ENCODE measurements at places on chromosomes 1 and 21.

GRCh38 chr1:100188617-100189016 is 10.6 kb upstream of the LRRC39 start:
- no peak for DNase-seq

DNA sequence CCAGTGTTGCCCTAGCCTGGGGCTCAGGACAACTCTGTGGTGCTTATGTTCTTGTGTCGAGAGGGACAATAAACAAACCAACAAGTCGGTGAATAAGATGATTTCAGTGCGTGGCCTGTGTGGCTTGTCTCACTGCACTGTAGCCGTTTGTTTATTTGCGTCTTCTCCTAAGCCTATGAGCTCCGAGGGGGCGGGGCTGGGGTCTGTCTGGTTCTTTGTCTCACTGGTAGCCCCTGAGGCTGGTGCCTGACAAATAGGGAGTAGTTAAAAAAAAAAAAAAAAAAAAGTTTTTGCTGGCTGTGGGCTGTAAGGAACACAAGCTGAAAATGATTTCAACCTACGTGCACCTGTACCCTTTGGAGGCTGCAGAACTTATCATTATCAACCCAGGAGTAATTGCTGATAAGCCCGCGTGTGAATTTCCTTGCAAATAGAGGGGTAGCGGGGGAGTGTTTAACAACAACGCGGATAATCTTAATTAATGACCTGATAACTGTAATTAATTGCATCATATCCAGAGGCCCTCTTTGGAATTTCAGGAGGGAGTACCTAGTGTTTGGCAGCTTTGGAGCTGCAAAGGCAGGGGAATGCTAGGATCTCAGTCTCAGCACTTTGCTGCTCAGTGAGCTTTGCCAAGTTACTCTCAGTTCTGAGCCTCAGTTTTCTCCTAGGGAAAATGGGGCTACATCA is 925 bp upstream of the ARHGEF10L start:
- peak; percentile 57 for DNase-seq

DNA sequence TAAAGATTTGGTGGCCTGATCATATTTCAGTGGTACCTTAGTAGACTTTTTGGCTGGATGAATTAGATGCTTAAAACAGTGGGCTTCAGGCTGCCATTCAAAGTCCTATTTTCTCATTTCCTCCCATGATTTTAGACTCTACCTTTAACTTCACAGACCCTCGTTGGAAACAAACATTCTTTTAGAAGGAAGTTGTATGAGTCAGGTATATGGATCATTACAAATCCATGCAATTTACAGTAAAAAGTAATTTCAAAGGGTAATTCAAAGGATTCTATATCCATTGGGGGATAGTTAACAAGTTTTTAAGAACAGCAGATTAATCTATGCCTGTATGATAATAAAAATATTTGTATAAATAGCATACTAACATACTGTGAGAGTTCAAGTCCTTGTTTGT is 216.9 kb upstream of the RRP15 start:
- DNase-seq: no peak

DNA sequence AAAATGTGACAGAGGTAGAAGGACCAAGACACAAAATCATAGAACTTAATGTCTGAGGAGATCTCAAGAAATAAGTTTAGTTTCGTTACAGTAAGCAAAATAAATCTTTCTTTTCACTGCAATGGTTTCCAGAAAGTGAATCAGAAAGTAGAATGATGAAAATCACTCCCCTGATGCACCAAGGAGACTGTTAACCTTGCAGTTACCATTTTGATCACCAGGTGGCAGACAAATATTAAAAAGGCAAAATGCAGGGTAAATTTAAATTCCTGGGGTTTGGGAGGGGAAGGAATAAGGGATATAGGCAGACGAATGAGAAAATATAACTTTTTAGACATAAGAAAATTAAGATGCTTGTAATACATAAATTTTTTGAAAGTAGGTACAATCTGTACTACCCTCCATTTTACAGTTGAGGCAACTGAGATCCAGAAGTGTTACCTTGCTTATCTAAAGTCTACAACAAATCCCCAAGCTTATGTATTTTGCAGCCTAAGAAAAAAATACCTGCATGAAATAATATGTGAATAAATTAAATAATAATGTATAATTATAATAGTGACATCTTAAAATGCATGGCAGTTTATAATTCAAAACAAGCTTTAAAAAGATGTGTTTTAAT is 253.2 kb downstream of the CRB1 start:
- DNase-seq: no peak

DNA sequence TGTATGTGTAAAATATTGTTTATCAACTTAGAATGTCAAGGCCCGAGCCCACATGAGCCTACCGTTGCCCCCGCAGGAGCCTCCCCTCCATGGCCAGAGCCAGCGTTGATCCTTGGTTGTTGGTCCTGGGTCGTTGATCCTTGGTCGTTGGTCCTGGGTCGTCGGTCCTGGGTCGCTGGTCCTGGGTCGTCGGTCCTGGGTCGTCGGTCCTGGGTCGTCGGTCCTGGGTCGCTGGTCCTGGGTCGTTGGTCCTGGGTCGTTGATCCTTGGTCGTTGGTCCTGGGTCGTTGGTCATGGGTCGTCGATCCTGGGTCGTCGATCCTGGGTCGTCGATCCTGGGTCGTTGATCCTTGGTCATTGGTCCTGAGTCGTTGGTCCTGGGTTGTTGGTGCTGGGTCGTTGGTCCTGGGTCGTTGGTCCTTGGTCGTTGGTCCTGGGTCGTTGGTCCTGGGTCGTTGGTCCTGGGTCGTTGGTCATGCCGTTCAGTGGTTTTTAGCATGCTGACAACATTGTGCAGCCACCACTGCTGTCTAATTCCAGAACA is 105.0 kb upstream of the TMEM51 start:
- no peak for DNase-seq

DNA sequence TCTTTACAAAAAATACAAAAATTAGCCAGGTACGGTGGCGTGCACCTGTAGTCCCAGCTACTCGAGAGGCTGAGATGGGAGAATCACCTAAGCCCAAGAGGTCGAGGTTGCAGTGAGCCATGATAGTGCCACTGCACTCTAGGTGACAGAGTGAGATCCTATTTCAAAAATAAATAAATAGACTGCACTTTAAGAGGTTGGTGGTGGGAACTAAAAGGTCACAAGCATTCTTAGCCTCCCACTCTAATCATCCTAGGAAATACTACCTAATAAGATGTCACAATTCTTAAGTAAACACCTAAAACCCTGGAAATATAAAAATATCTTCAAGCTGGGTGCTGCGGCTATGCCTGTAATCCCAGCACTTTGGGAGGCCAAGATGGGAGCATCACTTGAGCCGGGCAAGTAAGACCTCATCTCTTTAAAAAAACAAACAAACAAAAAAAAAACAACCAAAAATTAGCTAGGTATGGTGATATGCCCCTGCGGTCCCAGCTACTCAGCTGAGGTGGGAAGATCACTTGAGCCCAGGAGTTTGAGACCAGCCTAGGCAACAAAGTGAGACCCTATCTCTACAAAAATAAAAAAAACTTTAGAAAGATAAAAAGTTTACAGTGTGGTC is 4.1 kb downstream of the DCAF8 start:
- DNase-seq: no peak
